ENCODE measurements at places on chromosomes 16 and 17. TPM values are rescaled to one million over a fixed set of nuclear protein-coding genes. Genes with fewer than 3 reads are reported as not detected.

GRCh38 chr16:86585821-86586611 lies 7.7 kb downstream of the FOXL1 start:
- no peak for DNase-seq
- no peak overlapping the region for H3K4me3 ChIP-seq
- no peaks in the 10 kb centered on the region for H3K4me1 ChIP-seq
- no peaks in the 10 kb centered on the region for H3K36me3 ChIP-seq
- H3K27ac ChIP-seq: no peak overlapping the region

GRCh38 chr17:70073310-70073709 lies 1.7 kb upstream of the KCNJ16 start:
- H3K4me3 ChIP-seq: no peak overlapping the region
- H3K36me3 ChIP-seq: no peaks in the 10 kb centered on the region
- H3K27me3 ChIP-seq: no peaks in the 10 kb centered on the region
- peaks cover 16% of the 10 kb centered on the region for H3K4me1 ChIP-seq

DNA sequence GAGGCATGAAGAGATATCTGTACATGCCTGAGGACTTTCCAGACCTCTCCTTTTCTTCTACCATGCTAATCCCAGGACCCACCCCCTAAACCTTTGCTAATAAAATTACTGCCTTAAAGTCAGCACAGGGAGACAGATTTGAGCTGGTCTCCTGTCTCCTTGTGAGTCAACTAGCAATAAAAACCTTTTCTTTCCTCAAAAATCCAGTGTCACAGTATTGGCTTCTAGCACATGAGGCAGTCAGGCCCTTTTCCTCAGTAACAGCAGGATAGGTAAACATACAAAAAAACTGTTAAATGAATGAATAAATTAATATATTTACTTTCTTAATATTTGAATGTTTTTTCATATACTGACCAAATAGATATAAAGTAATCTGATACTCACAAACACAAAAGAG lies 41.3 kb downstream of the ABCA10 start:
- H3K4me3 ChIP-seq: no peak overlapping the region
- no peak overlapping the region for H3K27ac ChIP-seq
- H3K27me3 ChIP-seq: no peaks in the 10 kb centered on the region
- DNase-seq: no peak
- no peaks in the 10 kb centered on the region for H3K4me1 ChIP-seq

GRCh38 chr17:31202968-31203367 lies 94.1 kb downstream of the OMG start:
- H3K27ac ChIP-seq: no peak overlapping the region
- no peaks in the 10 kb centered on the region for H3K27me3 ChIP-seq
- DNase-seq: no peak
- no peak overlapping the region for H3K4me3 ChIP-seq
- H3K4me1 ChIP-seq: no peaks in the 10 kb centered on the region

The DNAH17 gene
- total RNA-seq: not detected

DNA sequence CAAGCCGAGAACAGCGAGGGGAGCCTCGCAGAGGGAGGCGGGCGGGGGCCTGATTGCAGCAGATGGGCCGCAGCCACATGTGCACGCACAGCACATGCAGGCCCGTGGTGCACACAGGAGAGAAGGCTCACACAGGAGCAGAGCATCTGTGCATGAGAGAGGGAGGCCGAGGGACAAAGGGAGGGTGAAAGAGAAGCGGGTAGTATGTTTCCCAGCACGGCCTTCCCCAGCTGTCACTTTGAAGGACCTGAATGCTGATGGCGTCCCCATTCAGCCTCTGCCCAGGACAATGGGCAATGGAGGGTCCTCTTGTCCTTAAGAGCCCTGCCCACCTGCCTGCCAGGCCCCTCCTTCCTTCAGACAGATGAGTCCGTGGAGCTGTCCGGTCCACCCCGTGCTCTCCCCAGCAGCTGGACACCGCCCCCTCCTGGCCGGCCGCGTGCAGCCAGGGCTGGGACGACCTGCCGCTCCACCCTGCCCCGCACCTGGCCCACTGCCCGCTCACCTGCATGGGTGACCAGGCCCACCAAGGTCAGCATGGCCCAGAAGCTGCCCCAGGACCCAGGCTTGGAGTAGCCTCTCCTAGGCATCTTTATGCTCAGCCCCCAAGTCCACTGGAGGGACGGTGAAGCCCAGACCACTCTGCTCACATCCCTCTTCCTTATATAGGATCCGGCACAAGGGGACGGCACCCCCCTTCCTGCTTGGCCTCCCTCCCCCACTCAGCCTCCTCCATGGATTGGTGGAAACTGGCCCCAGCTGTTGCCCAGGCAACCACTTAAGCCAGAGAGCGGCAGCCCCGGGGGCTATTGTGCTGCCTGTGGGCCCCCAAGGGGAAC lies at the start of gene BTBD17:
BTBD17 (minus strand) TSS at position 639 of the 839 bp plus-strand sequence; CDS start at position 590, 49 bp downstream.
- H3K27me3 ChIP-seq: no peaks in the 10 kb centered on the region
- DNase-seq: peak; percentile 77
- peaks cover 24% of the 10 kb centered on the region for H3K4me1 ChIP-seq
- no peaks in the 10 kb centered on the region for H3K36me3 ChIP-seq

DNA sequence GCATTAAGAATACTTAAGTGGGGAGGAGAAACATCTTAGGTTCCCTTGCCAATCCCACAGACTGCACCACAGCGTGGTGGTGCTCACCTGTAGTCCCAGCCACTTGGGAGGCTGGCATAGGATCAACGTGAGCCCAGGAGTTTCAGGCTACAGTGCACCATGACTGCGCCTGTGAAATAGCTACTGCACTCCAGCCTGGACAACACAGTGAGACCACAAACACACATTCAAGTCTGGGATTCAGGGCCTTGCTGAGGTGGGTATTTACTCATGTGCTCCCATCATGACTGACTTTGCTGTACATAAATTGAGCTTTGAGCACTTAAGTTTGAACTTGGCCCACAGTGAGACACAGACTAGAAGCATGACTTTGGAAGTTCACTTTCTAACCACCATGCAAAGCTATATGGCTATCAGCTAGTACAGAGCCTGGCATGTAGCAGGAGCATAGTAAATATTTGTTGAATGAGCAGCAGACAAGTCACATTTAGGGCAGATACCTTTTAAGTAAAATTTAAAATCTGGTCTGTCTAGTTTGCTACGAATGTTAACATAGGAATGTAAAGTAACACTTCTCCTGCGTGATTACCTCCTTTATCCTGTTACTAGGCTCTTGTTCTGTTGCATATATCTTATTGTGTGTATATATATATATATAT lies 33.5 kb downstream of the CEP95 start:
- peaks cover 24% of the 10 kb centered on the region for H3K36me3 ChIP-seq
- H3K4me1 ChIP-seq: no peaks in the 10 kb centered on the region
- no peak overlapping the region for H3K4me3 ChIP-seq

DNA sequence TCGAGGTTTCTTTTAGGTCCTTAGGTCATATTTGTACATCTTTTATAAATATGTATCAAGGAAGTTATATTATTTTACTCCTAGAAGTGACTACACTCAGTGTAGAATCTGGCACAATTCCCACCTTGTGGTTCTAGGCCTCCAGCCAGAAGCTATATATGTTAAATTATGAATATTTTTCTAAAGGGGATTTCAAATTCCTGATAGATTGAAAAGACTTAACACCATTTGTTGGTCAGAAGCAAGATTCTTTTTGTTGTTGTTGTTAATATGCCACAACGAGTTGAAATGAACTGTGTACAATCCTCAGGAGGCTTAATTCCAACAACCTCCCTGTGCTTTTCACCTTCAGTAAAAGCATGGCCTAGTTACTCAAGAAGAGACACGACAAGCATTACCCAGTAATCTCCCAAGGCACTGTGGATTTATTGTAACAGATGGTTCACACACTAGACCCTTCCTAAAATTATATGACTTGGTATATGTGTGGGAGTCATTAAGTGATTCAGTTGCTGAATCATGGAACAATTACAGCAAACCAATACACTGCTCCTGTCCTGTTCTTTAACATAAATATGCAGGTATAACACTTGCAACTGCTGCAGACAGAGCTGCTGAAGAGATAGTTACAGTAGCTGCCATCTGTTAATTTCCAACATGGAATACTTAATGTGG lies 964.4 kb upstream of the GOT2 start:
- no peaks in the 10 kb centered on the region for H3K4me1 ChIP-seq
- no peak overlapping the region for H3K4me3 ChIP-seq
- no peak for DNase-seq
- H3K27me3 ChIP-seq: no peaks in the 10 kb centered on the region
- no peaks in the 10 kb centered on the region for H3K36me3 ChIP-seq

The KRTAP1-4 gene
- total RNA-seq: not detected

GRCh38 chr17:29623283-29623647 lies 553 bp upstream of the CORO6 start:
- H3K36me3 ChIP-seq: no peaks in the 10 kb centered on the region
- H3K4me1 ChIP-seq: peaks cover 14% of the 10 kb centered on the region
- H3K4me3 ChIP-seq: no peak overlapping the region
- no peaks in the 10 kb centered on the region for H3K27me3 ChIP-seq
- H3K27ac ChIP-seq: no peak overlapping the region
- DNase-seq: no peak

DNA sequence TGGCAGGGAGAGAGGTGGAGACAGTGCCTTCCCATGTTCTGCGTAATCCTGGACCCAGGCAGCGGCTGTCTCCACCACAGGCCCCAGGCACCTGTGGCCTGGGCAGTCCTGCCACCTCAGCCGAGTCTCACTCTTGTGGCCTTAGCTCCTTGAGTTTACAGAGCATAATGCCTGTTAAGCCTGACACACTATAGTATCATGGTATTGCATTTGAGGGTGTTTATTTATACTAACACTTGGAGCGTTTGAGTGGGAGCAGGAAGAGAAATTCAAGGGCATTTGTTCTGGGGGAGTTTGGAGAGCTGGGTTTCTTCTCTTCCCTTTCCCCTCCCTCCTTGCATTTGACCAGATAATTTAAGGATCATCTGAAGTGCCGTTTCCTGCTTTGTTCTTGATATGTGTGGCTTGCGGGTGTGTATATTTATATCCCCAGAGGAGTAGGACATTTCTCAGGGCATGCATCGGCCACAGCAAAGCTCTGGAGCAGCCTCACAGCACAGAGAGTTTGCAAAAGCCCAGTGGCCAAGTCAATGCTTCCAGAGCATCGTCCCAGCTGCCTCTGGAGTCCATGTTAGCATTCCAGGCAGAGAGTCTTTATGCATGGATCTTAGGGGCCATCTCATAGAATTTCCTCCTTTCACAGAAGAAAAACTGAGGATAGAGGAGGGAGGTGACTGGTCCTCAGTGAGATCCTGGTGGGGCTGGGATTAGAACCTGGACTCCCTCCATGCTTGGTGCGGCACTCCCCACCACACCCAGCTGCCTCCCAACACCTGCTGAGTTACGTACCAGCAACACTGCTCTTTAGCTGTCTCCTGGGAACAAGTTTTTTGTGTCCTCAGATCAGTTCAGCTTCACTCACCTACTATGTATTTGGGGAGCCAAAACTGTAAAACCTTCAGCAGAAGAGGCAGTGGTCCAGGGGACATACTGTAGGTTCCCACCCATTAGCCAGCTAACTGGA lies 222.8 kb downstream of the CCDC182 start:
- H3K4me3 ChIP-seq: no peak overlapping the region
- no peak for DNase-seq
- peaks cover 22% of the 10 kb centered on the region for H3K4me1 ChIP-seq
- H3K36me3 ChIP-seq: no peaks in the 10 kb centered on the region

DNA sequence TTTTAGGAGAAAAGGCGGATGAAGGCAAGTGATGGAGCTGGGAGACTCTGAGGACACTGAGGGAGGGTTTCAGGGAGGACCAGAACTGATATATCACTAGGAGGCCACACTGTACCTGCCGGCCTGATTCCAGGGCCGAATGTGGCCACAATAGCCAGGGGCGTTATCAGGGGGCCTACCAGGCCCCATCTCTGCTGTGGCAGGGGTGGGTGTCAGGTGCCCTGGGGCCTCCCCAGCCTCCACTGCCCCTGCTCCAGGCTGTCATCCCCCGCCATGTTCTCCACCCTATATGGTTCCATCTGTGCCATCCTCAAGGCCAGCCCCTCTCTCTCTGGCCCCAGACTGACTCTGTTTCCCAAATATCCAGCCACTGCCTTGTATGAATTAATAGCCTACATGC lies 246.5 kb downstream of the GSG1L start:
- H3K4me1 ChIP-seq: no peaks in the 10 kb centered on the region
- no peaks in the 10 kb centered on the region for H3K36me3 ChIP-seq
- H3K27me3 ChIP-seq: no peaks in the 10 kb centered on the region
- H3K4me3 ChIP-seq: no peak overlapping the region
- DNase-seq: no peak

The LGALS9B gene
- total RNA-seq: not detected

The ABI3 gene
- total RNA-seq: 6.3 TPM

GRCh38 chr16:2919511-2920255 lies 8.0 kb downstream of the FLYWCH1 start:
- peaks cover 5% of the 10 kb centered on the region for H3K4me1 ChIP-seq
- H3K27me3 ChIP-seq: no peaks in the 10 kb centered on the region
- no peak overlapping the region for H3K4me3 ChIP-seq
- peak; percentile 66 for DNase-seq

- no peak overlapping the region for H3K27ac ChIP-seq
- H3K36me3 ChIP-seq: peaks cover 7% of the 10 kb centered on the region
- H3K27me3 ChIP-seq: no peaks in the 10 kb centered on the region
- DNase-seq: no peak
- H3K4me3 ChIP-seq: no peak overlapping the region
Observed at GRCh38 chr16:72952811-72953271, 95.1 kb downstream of the ZFHX3 start.

- no peak overlapping the region for H3K4me3 ChIP-seq
- peaks cover 66% of the 10 kb centered on the region for H3K4me1 ChIP-seq
- H3K27ac ChIP-seq: peak overlapping the region; percentile 93
Observed at GRCh38 chr16:67451061-67451703, 20.3 kb downstream of the HSD11B2 start.

The CBX4 gene
- total RNA-seq: 15.6 TPM

DNA sequence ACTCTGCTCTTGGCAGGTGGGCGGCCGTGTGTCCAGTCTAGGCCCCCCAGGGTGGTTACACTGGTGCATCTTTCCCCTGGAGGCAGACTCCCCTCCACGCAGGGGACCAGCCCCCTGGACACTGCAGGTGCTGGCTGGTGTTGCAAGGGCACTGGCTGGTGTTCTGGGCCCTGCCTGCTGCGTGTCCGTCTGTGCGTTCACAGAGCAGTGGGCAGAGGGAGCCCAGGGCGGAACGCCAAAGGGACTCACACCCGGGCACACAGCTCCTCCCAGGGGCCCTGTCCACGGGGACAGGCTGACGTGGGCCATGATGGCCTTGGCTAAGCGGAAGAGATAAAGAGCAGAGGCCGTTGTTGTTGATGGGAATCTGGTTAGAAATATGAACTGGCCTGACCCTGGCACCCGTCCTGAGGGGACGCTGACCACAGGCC lies 27.3 kb downstream of the ACSF3 start:
- no peak overlapping the region for H3K27ac ChIP-seq
- no peak overlapping the region for H3K4me3 ChIP-seq
- no peak for DNase-seq
- H3K27me3 ChIP-seq: no peaks in the 10 kb centered on the region

- no peaks in the 10 kb centered on the region for H3K4me1 ChIP-seq
- H3K27ac ChIP-seq: no peak overlapping the region
- no peaks in the 10 kb centered on the region for H3K27me3 ChIP-seq
- DNase-seq: no peak
- no peaks in the 10 kb centered on the region for H3K36me3 ChIP-seq
Observed at GRCh38 chr17:51857052-51857597, 301.4 kb downstream of the CA10 start.

- peaks cover 14% of the 10 kb centered on the region for H3K4me1 ChIP-seq
- H3K36me3 ChIP-seq: no peaks in the 10 kb centered on the region
- peak; percentile 43 for DNase-seq
- no peak overlapping the region for H3K4me3 ChIP-seq
- H3K27ac ChIP-seq: no peak overlapping the region
Observed at GRCh38 chr16:67409631-67410030, 6.6 kb downstream of the ZDHHC1 start.

Data from body of pancreas (tissue), 4 donors.